ENCODE measurements at places on chromosomes 2 and 18.

GRCh38 chr18:27008575-27008974, 143.1 kb upstream of the AQP4 start:
- DNase-seq, result no peak

DNA sequence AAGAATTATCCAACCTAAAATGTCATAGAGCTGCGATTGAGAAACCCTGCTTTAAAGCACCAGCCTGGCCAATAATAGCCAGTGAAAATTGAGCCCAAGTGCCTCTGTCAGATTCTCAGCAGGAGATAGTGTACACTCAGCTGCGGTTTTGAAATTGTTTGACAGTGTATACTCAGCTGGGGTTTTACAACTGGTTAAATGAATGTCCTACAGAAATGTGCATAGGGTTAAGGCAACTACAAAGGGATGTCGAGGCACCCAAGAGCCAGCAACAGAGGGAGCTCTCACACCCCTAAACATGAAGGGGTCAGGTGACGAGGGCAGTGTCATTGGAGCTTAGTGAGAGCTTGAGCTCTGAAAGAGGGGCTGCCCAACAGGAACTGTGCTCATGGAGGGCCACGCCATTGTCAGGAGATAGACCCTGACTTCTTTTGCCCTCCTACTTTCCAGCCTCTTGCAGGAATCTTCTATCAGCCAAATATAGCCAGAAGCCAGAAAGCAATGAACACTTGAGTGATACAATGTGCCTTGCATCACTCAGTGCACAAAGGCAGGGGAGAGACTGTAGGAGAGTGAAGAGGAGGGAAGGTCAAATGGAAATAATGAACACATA, 15.1 kb downstream of the ACTG2 start:
- DNase-seq, result peak; percentile 39

GRCh38 chr2:105645938-105646773, 98.6 kb upstream of the NCK2 start:
- no peak for DNase-seq

- DNase-seq, result no peak
These were observed 12.7 kb downstream of the ZNF24 start for GRCh38 chr18:35331367-35332087.

GRCh38 chr2:175318542-175318941, 137.0 kb upstream of the ATP5MC3 start:
- DNase-seq, result no peak

DNA sequence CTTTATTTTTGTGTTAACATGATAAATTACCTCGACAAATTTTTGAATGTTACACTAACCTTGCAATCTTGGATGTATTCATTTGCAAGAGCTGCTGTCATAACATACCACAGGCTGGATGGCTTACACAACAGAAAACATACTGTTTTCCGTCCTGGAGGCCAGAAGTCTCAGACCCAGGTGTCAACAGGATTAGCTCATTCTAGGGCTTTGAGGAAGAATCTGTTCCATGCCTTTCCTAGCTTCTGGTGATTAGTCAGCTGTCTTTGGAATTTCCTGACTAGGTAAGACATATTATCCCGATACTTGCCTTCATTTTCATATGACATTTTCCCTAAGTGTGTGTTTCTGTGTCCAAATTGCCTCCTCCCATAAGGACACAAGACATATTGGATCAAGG, 188.6 kb upstream of the CDH19 start:
- DNase-seq, result no peak

GRCh38 chr18:31040686-31041270, 1.8 kb downstream of the DSC3 start:
- no peak for DNase-seq

DNA sequence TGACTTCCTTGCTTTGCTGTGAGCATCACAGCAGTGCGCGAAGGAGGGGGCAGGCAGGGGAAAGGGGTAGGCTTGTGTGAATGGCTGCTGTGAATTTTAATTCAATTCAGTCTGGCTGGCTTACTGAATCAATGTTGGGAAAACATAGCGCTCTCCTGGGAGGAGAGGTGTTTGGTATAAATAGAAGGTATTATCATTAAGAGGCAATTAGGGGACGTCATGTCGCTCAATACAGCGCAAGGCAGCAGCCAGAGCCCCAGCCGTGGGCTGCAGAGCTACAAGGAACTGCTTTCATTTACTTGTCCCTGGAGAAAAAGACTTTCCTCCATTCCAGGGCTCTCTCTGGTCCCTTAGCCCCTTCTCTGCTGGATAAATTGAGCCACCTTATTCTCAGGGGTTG, 181.4 kb upstream of the MSH6 start:
- no peak for DNase-seq

GRCh38 chr2:95050385-95051300, 25.1 kb downstream of the MAL start:
- no peak for DNase-seq

DNA sequence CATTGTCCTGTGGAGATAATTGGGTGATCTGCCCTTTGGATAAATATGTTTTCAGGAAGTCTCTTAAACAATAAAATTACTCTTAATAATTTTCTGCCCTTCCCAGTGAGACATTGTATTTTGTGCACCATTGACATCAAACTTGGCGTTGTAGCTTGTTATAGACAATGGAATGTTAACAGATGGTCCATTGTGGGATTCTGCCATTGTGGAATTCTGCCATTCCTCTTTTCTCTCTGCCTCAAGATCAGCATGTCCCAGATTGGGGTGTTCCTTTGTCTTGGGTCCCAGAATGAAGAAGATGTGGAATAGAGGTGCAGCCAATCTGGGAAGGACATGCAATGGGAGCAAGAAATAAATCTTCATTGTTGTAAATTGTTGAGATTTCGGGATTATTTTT, 15.1 kb upstream of the LDAH start:
- DNase-seq, result no peak

DNA sequence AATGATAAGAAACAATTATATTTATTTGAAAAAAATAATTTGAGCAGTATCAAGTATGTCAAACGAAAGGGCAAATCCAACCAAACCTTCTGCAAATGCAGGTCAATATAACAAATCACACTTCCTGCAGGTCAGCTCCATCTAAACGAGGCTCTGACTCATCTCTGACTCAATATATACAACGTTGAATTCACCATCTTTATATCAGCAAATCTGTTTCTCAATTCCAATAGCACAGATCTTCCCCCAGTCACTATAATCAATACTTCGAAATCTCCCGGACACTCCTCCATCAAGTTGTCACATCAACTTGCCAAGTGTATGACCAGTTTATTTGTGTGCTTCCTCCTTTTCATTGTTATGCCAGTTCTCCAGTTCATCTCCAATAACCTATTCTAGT, 388.9 kb downstream of the ZEB2 start:
- no peak for DNase-seq

- DNase-seq, result no peak
These were observed 58.7 kb downstream of the SPATS2L start for GRCh38 chr2:200365209-200365608.

GRCh38 chr2:4964579-4964978, 727.6 kb upstream of the SOX11 start:
- no peak for DNase-seq

GRCh38 chr18:78113136-78113939, 863.7 kb downstream of the GALR1 start:
- DNase-seq, result no peak

GRCh38 chr2:192932376-192932775, 737.6 kb upstream of the TMEFF2 start:
- DNase-seq, result no peak

GRCh38 chr18:45628979-45629958, 14.0 kb downstream of the SLC14A2 start:
- DNase-seq, result no peak

GRCh38 chr2:155692106-155692505, 640.4 kb downstream of the NR4A2 start:
- DNase-seq, result no peak

GRCh38 chr2:200253639-200254038, 52.9 kb upstream of the SPATS2L start:
- no peak for DNase-seq

DNA sequence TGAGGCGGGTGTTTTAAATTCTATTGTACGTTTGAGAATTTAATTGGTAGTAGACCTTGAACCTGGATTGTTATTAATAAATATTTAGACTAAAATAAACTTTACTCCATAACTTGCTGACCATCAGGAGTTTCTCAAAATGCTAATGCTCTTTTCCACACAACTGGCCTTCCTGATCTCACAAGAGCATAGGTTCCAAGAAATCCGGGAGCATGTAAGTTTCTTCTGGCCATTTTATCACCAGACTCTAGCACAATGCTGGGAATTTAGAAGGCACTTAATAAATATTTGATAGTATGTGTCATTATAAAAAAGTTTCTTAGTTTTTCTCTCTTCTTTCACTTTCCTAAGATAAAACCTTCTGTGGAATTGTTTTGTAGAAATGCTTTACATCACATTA, 2047.1 kb downstream of the SUCLG1 start:
- DNase-seq, result no peak

GRCh38 chr2:215888680-215889079, 124.7 kb downstream of the MREG start:
- no peak for DNase-seq

GRCh38 chr2:51510303-51510702, 478.4 kb upstream of the NRXN1 start:
- DNase-seq, result no peak

GRCh38 chr2:181876614-181877063, 14.9 kb upstream of the ITPRID2 start:
- DNase-seq, result no peak

DNA sequence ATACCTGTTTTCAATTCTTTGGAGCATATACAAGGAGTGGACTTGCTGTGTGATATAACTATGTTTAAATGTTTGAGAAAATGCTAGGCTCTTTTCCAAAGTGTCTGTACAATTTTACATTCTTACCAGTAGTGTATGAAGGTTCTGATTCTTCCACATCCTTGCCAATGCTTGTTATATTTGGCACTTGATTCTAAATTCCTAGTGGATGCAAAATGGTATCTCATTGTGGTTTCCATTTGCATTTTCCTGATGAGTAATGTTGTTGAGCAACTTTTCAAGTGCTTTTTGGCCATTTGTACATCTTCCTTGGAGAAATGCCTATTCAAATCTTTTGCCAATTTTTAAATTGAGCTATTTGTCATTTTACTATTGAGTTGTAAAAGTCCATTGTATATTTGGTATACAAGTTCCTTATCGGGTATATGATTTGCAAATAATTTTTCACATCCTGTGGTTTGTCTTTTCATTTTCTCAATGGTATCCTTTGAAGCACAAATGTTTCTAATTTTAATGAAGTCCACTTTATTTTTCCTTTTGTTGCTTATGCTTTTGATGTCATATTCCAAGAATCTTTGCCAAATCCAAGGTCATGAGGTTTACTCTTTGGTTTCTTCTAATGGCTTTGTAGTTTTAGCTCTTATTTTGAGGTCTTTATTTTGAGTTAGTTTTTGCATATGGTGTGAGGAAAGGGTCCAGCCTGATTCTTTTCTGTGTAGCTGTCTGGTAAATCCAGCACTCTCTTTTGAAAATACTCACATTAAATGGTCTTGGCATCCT, 33.2 kb upstream of the CWC22 start:
- no peak for DNase-seq

GRCh38 chr18:864872-865273, 39.8 kb upstream of the ADCYAP1 start:
- peak; percentile 43 for DNase-seq

DNA sequence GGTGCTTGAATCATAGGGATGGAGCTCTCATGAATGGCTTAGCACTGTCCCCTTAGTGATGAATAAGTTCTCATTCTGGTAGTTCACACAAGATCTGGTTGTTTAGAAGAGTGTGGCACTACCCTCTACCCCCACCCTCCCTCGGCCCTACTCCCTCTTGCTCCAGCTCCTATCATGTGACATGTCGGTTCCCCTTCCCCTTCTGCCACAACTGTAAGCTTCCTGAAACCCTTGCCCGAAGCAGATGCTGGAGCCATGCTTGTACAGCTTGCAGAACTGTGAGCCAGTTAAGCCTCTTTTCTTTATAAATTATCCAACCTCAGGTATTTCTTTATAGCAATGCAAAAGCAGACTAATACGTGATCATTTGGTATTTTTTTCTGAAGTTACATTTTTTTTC, 1012.6 kb downstream of the BCL11A start:
- DNase-seq, result no peak
